ENCODE measurements at places on chromosomes 11 and 22.

- no peak for DNase-seq
These were observed 5.5 kb upstream of the SELENOH start for GRCh38 chr11:57735619-57736298.

DNA sequence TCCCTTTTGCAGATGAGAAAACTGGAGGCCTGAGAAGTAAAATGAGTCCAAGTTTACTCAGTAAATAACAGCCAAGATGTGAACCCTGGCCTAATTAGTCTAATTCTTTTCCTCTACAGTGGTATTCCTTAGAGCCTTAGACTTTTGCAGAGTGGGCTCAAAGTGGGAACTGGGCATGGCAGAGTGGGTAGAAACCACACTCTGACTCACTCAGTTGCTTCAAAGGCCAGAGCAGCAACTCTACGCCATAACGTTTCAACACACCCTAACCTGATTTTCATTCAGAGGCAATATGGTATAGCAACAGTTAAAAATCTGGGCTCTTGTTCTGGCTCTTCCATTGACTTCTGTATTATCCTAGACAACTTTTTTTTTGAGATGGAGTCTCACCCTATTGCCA, 2.8 kb downstream of the THRSP start:
- DNase-seq = no peak

DNA sequence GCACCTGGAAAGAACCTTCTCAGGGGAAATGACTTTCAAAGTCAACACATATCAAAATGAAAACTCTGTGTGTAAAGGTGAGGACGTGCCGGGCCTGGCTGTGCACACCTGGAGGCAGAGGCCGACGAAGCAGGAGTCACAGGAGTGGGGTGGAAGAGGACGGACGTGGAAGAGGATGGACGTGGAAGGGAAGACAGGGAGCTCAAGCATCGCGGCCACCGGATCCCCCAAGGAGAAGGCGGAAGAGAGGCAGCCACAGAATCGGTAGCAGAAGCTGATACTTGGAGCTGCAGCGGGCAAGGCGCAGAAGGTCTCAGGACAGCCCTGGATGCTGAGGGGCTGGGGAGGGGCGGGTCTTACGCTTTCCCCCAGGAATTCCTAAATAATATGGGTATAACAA, 519.8 kb downstream of the BRD1 start:
- DNase-seq = no peak

GRCh38 chr11:86292912-86293616, 9.0 kb upstream of the HIKESHI start:
- no peak for DNase-seq

DNA sequence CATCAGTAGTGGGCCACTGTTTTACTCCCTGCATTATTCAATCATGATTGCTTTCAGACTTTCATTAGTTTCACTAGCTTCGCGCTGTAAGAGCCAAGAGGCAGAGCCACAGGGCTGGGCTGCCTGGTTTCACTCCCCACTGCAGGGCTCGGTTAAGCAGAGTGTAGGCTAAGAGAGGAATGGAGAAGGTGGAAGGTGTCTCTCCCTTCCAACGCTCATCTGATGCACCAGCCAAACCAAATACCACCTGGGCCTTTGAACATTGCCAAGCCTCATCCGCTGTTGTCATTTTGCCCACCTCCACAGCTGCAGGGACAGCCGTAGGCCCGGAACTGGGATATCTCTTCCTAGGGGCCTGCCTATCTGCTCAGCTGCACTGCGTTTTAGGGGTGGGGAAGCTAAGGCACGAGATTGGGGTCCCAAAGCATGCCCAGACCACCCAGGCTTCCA, 480 bp upstream of the SMARCB1 start:
- no peak for DNase-seq

DNA sequence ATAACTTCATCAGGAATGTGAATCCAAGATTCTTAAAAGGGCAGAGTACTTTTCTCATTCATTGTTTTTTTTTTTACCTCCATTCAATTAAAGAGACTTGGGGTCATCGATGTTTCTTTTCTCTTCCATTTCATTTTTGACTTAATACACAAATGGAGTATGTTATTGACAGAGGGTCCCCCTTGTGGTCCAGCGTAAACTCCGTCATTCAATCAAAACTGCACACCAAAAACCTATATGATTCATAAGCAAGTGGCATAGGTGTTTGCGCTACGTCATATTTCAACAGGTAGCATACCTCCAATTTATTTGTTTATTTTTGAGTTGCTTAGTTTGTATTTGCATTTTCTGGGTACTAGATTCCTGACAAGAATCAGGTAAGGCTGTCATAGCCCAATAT, 12.7 kb upstream of the FOLH1 start:
- DNase-seq = no peak
